ENCODE measurements at places on chromosomes 1 and 21.

DNA sequence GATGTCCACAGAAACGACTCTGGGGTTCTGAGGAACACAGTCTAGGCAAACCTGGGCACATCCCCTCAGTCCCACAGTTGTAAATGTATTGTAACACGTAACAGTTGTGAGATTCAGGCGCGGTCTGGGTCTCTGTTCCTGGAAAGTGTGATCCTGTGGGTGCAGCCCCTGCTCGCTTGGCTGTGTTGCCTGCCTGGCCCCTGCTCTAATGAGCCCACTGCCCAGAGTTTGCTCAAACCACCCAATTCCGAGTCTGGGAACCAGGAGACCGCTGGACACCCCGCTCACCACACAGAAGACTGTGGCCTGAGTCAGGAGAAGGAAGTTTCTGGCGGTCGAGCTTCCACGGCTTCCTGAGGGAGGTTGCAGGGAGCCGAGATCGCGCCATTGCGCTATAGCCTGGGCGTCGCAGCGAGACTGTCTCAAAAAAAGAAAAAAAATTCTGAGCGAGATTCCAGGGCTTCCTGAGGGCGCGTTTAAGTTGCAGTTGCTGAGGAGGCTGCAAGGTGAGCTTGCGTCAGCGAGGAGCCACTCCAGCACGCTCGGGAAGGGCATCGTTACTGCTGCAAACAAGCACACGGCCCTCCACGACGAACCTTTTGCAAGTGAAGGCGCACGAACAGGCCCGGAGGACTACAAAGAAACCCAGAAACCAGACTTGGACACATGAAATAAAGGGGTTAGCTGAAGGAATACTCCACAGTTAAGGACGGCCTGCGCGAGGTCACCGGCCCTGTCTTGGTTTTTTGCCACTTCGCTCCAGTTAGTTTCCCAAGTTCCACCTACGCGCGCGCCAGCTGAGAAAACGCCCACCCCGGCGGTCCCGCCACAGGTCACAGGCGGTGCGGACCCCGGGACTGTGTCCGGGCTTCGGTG lies 1.1 kb downstream of the C21orf58 start:
- DNase-seq = no peak

DNA sequence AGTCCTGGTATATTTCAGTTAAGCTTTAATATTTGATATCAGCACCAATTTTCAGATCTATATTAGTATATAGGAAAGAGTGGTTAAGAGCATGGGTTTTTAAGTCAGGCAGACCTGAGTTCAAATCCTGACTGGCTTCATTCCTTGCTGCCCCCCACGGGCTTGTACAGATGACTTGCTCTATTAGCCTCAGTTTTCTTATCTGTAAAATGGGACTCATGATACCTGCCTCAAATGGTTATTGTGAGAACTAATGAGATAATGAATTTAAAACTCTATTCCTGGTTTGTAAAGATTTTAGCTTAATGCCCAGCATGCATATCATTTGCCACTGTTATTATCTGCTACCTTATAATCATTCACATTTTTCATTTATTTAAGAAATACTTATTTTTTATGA lies 264.5 kb downstream of the RPS6KC1 start:
- DNase-seq = no peak

GRCh38 chr1:86416343-86416742 lies 7.6 kb upstream of the CLCA2 start:
- no peak for DNase-seq

DNA sequence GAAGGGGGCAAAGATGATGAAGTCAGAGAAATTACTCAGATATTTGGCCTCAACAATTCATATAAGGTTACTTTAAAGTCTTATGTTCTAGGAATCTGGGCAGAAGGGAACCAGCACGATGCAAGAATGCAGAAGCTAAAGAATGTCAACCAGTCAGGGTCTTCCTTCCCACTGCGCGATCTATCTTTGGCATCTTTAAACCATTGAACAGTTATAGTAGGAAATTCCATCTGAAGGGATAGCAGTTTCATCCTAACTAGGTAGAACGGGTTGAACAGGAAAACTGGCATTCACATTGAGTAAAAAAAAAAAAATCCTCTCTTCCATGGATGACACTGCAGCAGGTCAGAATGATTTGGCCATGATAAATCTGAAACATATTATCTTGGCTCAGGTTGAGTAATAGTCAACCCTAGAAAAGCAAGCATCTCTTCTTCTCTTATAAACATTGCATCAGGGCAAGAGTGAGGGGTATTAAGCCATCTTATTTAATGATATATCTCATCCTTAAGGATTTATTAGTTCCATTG lies 6.3 kb downstream of the CRCT1 start:
- no peak for DNase-seq

- no peak for DNase-seq
Measured at GRCh38 chr1:106608841-106609240, 447.6 kb upstream of the PRMT6 start.

DNA sequence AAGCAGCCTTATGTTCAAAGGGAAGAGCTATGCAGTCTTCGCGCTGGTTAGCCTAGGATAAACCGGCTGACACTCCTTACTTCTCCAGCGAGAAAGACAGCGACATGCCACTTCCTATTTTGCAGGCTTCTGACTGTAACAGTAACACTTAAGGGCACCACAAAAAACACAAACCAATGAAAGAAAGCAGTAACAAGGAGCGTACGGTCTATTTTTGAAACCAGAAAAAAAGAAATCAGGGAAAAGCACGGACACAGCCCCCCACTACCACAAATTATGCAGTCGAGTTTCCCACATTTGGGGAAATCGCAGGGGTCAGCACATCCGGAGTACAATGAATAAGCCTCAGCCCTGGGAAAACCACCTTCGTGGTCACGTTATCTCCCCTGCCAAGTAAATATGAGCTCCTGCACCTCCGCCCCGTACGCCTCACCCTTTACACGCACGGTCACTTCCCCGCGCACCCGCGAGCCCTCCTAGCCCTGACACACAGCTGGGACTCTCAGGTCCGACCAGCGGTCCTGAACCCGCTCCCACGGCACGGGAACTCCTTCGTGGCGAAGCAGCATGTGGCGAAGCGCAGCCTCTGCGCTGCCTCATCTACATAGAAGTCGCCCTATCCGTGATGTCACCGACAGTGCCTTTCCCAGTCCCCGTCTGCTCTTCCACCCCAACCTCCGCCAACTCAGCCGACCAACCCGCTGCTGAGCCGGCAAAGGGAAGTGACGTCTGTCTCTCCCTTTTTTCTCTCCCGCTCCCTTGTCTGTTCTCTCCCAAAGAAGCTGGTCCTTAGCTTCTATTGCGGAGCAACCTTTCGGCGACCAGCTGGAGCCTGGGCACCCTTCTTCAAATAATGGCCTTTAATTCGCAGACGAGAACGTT lies 40.9 kb upstream of the PPIAL4F start:
- DNase-seq = no peak
